H7 (cell line): ENCODE measurements at places on chromosomes 6 and 20.
A peak's percentile ranks its signal among the peaks of the same experiment; 100 is the strongest.

DNA sequence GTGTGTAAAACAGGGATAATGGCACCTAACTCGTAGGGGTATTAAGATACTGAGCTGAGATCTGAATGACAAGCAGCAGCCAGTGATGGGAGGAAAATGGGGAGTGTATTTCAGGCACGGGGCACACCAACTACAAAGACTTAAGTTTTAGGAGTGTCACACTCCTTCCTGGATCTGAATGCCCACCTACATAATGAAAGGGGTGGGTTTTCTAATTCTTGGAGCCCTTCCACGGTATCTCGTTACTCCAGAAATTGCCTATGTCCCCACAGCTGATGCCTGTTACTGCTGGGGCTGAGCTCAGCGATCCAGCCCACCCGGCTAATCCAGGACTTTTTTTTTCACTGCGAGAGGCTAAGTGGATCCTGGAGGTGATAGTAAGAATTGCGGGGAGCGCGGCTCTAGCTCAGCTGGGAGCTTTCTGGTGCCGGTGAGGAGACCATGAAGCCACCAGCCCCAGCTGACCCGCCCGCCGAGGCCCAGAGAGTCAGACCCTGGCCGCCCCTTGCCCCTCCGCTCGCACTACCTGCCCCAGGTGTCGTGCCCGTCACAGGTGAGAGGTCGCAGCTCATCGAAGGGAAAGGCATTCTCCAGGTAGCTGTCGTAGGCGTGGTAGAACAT lies 727 bp downstream of the EDEM2 start:
- peak; percentile 72 for DNase-seq

DNA sequence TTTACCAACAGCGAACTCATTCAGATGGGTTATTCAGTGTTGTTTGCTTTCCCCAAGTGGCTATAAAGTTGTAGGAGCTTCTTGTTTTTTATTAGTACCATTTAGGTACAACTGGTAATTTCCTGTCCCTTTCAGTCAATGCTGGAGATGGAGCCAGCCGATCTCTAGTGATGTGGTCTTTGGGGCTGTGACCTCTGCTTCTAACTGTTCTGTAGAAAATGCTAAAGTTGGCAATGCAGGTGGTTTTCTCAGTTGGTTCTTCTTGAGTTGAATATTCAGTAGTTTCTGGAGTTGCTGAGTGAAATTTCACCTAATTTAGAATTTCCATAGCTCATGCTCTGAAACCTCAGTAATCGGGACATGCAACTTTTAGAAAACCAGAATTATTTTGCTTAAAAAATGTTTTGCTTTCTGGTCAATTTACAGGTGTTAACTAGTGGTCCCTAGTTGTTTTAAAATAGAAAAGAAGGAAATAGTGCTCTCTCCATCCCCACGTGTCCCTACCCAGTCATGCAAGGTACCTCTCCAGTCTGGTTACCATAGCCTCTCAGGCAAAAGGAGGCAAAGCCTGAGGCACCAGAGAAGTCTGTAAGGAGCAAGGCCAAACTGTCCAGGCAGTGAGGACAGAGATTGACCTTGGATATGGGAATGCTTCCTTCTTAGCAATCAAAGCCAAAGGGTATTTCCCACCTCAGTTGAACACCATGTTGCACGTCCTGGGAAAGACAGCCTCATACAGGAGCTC lies 27.3 kb upstream of the GABRR1 start:
- no peak for DNase-seq

GRCh38 chr6:105500693-105501092 lies 97.8 kb upstream of the PREP start:
- DNase-seq = no peak

GRCh38 chr20:9407805-9408421 lies 106.5 kb upstream of the LAMP5 start:
- DNase-seq = peak; percentile 40

GRCh38 chr20:61049684-61050083 lies 202.4 kb upstream of the CDH4 start:
- DNase-seq = no peak

DNA sequence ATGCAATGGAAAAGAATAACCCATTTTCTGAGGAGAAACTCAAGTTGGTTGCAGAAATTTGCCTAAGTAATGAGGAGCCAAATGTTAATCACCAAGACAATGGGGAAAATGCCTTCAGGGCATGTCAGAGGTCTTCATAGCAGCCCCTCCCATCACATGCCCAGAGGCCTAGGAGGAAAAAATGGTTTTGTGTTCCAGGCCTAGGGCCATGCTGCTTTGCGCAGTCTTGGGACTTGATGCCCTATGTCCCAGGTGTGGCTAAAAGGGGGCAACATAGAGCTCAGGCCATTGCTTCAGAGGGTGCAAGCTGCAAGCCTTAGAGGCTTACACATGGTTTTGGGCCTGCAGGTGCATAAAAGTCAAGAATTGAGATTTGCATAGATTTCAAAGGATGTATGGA lies 485.9 kb downstream of the EYS start:
- DNase-seq = no peak

- no peak for DNase-seq
Measured at GRCh38 chr6:156809034-156809433, 31.9 kb downstream of the ARID1B start.

- DNase-seq = no peak
Measured at GRCh38 chr20:6863355-6863754, 95.9 kb downstream of the BMP2 start.

DNA sequence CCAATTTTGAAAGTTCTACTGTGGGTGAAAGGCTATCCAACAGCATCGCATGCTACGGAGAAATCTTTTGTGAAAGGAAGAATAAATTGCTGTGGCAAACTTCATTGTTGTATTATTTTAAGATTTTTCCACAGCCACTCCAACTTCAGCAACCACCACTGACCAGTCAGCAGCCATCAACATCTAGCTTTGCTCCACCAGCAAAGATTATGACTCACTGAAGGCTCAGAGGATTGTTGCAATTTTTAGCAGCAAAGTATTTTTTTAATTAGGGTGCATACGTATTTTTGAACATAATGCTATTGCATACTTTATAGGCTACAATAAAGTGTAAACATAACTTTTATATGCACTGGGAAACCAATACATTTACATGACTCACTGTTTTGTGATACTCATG lies 493.5 kb downstream of the TFAP2A start:
- no peak for DNase-seq

DNA sequence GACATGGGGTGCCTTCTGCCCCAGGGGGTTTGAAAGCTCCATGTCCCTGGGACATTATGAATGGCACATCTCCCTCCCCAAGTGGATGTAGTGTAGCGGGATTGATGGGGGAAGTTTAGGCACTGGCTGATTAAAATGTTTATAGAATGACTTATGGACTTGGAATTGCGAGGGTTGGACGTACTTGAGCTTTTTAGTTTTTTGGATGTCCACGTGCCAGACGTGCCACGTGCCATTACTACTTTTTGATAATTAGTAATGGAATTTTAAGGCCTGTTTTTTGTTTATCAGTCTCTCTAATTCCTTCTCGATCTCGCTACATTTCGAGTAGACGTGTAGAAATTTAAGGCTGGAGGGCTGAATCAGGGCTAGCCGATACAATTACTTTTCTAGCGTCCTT lies 162.8 kb downstream of the TBXT start:
- DNase-seq = no peak

DNA sequence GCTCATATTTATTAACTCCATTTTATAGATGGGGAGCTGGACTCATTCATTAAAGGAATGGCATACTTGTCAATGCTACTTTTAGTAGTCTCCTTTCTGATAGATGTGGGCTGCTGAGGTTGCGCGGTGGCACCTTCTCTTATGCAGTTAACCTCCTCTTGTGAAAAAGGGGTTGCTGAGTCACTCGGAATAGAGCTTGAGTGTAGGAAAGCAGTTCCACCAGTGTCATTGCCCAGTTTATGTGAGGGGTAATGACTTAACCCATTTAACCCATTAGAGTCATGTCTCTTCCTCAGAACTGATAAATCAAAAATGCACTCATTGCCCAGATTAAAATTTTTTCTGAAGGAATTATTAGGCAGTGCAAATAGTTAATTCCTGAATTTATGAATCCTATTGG lies 6.3 kb downstream of the MAPK14 start:
- no peak for DNase-seq

DNA sequence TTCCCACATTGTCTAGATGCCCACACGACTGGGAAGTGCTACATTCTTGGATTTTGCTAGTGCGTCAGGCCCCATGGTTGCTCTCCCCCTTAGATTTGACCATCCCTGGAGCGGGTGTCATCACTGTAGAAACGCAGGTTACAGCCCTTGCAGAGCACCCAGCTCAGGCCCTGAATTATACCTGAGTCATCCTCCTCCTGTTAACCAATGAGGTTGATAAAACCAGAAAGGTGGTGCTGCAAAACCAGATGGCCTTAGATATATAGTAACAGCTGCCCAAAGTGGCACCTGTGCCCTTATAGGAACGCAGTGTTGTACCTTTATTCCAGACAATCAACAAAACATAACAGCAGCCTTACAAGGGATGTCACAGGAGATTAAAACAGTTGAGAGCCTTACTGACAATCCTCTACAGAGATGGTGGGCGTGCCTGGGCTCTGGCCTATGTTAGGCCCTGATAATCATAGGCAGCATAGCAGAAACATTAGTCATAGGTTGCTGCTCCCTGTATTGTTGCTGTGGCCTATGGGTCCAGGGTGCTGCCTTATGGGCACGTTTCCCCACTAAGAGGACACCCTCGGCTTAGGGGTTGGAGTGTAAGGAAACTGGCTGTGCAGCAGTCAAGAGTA lies 33.6 kb upstream of the HSF2 start:
- DNase-seq = no peak

DNA sequence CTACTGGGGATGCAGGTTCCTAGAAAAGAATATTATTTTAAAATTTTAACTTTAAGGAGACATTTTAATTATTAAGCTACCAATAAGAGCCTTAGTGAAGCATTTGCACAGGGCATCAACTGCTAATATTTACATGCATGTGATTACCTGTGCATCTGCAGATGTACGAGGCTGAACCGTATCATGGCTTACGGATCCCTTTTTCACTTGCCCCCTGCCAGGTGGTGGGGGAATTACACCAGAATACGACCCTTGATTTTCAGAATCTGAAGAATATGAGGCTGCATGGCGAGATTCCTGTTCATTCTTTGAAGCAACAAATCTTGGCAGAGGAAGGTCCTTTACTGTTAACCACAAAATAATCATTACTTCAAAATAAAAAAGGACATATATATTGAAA lies 42.7 kb downstream of the REPS1 start:
- DNase-seq = peak; percentile 15

GRCh38 chr6:133788556-133788955 lies 100.4 kb upstream of the TCF21 start:
- no peak for DNase-seq

- DNase-seq = no peak
Measured at GRCh38 chr20:61570646-61571195, 318.7 kb downstream of the CDH4 start.

GRCh38 chr6:13013681-13014503 lies 297.3 kb downstream of the PHACTR1 start:
- DNase-seq = peak; percentile 86

GRCh38 chr6:154995254-154996015 lies at the start of gene TIAM2:
Gene TIAM2, plus strand, starts transcription at chr6:154995315. Its CDS starts 133,909 bp downstream, at chr6:155129224.
- peak; percentile 94 for DNase-seq

- no peak for DNase-seq
Measured at GRCh38 chr20:52817511-52817910, 154.6 kb upstream of the TSHZ2 start.

DNA sequence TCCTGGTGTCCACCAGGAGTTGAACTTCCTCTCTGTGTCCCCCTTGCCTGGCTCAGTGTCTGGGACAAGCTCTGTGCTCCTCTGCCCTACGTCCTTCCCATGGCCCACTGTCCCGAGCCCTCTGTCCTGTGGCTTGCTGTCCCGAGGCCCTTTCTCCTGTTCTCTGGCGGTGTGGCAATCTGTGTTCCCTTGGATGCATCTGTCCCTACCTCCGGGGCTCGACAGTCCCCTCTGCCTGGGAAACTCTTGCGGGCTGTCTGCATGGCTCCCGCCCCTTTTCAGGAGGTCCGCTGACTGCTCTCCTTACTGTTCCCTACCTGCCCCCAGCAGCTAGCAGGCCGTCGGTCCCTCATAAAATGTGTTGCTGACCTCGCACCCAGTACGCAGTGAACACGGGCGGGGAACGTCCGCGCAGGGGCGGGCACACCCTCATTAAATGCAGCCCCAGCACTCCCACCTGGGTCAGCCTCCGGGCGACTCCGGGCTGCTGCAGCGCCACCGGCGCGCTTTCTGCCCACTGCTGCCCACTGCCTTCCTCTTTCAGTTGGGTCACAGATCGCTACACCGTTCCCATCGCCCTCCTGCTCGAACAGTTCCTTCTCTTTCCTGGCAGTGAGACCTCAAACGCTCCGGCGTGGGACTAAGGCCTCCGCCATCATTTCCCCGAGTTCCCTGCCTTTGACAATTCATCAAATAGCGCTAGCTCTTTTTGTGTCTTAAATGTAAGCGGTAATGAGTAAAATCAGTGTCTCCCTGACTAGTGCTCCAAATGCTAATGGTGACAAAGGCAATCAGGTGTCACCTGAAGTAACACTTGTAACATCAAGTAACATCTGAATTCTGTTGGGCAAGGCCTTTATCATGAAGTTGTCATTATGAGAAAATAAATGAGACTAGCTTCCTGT lies 60.5 kb downstream of the RSPH3 start:
- peak; percentile 62 for DNase-seq

- DNase-seq = peak; percentile 95
Measured at GRCh38 chr20:33653218-33653899, 8.8 kb upstream of the C20orf144 start.

DNA sequence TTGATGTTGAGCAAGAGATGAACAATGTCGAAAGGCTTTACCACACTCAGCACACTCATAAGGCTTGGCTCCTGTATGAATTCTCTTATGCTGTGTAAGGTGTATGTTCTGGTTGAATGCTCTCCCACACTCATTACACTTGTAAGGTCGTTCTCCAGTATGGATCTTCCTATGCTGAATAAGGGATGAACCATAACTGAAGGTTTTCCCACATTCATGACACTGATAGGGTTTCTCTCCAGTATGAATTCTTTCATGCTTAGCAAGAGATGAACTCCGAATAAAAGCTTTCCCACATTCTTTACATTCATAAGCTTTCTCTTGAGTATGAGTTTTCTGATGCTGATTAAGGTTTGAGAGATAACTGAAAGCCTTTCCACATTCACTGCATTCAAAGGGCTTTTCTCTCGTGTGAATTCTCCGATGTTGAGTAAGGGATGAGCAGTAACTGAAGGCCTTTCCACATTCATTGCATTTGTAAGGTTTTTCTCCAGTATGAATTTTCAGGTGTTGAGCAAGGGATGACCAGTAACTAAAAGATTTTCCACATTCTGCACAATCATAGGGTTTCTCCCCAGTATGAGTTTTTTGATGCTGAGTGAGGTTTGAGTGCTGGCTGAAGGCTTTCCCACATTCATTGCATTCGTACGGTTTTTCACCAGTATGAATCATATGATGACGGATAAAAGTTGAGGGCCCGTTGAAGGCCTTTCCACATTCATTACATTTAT lies 21.1 kb downstream of the ZNF184 start:
- no peak for DNase-seq

DNA sequence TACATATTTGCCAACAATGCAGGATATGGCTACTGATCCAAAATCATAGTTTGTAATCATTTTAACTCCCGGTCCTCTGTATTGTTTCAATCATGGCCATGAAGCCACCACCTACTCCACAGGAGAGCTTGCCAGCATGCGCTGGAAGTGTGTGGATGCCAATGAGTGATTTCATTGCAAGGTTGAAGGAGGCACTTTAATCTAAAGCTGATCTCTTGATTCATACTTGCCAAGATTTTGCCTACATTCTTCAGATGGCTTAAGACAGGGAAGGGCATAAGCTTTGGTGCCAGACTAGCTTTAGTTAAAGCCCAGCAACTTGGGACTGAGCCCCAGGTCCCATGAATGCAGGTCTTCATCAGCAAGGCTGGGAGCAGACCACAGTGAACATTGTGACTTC lies 58.8 kb downstream of the TPD52L1 start:
- no peak for DNase-seq
